ENCODE measurements at places on chromosomes 2 and 18.

GRCh38 chr2:159119652-159120257 lies 151.3 kb downstream of the TANC1 start:
- DNase-seq: peak; percentile 56

DNA sequence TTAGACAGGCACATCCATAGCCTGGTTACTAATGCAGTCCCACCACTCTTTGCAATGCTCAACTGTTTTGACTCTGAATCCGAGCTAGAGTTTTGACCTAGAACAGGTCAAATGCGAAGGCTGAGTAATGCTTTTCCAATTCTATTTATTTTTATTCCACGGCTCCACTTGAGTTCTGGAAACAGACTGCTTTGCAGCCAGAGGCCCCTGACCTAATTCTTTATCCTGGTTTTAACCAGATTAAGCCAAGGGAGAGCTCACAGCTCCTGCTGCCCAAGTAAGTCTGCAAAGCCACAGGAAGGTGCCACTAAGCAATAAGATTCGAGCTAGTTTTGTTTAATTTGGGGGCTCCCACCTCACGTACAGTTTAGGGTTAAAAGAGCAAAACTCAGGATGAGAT lies 51.4 kb downstream of the MREG start:
- no peak for DNase-seq

DNA sequence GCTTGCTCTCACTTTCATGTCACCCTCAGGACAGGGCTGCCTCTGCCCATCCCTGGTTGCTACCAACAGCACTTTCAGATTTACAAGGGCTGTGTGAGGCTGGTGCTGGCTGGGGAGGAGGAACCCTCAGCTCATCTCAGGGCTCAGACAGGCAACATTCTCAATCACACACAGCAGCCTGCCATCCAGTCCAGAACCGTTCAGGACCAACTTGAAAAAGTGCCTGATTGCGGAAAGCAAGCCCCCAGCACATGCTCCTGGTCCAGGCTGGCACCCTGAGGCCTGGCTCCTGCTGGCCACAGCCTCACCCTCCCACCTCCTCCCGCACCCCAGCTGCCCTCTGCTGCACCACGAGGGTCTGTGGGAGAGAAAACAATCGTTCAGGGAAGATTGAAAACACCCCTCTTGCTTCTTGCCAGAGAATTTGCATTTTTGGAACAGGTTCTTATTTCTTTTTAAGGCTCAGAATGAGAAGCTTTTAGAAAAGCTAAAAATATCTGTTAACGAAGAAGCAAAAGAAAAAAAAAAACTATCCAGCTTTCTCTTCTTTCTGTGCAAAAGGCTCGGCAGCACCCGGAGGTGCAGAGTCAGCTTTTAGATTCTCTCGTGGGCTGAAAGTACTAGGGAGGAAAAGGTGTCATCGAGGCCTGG lies 403.8 kb upstream of the ID2 start:
- DNase-seq: no peak

- DNase-seq: no peak
Measured at GRCh38 chr18:50159654-50160046, 35.3 kb downstream of the MYO5B start.

DNA sequence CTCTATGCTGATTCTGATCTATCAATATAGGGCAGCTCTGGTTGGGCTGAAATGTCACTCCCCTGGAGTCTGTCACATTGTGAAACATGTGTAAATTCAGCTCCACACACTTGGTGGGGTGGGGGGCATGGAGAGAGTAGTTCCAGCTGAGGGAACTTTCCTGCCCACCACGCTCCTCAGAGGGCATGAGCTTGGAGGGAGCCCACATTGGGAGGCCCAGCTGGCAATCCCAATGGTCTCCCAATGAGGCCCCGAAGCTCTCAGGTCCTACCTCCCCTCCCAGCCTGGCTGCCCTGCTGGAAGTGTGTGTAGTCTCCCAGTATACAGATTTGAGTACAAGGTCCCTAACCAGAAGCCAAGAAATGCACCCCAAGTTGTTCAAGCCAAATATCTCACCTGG lies 31.5 kb downstream of the GYPC start:
- no peak for DNase-seq

DNA sequence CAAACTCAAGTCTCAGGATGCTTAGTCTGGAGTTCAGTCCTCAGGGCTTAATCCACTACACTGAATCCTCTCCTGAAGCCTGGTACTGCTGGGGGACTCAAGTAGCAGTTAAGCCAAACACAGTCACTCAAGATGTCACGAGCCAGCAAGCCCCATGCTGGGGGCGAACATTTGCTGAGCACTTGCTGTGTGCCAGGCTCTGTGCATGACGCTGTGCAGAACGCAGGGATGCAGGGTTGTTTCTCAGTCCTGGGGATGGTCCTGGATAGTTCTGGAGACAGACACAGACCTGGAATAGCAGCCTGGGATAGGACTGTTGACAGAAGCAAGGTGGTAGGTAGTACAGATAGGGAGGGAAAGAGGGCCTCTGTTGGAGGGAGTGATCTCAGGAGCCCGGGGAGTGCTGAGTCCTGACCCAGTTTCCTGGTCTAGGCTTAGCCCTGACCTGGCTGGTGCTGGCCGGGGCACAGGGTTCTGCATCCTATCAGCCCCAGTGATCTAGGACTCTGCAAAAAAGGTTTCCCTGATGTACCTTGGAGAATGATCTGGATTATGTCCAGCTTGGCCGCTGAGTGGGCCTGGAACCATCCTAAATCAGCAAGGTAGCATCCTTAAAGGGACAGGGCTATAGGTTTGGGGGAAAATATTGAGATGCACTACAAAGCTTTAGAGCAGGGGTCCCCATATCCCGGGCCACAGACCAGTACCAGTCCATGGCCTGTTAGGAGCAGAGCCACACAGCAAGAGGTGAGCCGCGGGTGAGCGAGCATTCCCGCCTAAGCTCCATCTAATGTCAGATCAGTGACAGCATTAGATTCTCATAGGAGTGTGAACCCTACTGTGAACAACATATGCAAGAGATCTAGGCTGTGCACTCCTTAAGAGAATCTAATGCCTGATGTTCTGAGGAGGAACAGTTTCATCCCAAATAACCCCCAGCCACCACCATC lies 54.7 kb upstream of the OTOF start:
- no peak for DNase-seq

DNA sequence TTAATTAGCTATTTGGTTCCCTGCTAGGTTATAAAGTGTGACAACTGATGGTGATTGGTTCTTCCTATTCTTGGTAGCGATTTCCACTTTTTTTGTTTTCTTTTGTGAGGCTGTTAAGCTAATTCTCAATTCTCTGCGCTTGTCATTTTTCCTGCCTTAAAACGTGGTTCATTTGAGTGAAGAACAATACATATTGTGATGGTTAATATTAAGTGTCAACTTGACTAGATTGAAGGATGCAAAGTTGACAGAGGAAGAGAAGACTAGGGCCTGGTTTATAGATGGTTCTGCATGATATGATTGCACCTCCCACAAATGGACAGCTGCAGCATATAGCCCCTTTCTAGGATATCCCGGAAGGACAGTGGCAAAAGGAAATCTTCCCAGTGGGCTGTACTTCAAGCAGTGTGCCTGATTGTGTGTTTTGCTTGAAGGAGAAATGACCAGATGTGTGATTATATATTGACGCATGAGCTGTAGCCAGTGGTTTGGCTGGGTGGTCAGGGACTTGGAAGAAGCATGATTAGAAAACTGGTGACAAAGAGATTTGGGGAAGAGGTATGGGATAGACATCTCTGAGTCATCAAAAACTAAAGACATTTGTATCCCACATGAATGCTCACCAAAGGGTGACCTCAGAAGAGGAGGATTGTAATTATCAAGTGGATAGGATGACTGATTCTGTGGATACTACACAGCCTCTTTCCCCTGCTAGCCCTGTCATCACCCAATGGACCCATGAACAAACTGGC lies 39.4 kb upstream of the ZNF804A start:
- no peak for DNase-seq

- DNase-seq: peak; percentile 73
Measured at GRCh38 chr2:45669032-45669486, 17.6 kb downstream of the PRKCE start.

DNA sequence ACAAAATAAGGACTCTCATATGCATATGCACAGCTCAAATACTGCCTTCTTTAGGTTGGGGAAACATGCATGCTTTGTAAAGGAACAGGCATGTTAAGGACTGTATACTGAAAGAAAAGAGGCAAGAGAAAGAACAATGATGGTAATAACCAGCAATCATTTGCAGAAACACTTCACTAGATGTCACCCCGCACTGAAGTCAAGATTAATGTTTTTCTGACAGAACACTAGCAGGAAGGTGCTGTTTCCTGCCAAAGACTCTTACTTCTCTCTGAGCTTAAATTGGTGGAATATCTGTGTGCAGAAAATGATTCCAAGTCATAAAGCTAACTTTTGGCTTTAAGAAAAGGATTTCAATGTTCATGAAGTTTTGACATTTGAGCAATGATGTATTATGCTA lies 19.3 kb upstream of the CSRNP3 start:
- no peak for DNase-seq

DNA sequence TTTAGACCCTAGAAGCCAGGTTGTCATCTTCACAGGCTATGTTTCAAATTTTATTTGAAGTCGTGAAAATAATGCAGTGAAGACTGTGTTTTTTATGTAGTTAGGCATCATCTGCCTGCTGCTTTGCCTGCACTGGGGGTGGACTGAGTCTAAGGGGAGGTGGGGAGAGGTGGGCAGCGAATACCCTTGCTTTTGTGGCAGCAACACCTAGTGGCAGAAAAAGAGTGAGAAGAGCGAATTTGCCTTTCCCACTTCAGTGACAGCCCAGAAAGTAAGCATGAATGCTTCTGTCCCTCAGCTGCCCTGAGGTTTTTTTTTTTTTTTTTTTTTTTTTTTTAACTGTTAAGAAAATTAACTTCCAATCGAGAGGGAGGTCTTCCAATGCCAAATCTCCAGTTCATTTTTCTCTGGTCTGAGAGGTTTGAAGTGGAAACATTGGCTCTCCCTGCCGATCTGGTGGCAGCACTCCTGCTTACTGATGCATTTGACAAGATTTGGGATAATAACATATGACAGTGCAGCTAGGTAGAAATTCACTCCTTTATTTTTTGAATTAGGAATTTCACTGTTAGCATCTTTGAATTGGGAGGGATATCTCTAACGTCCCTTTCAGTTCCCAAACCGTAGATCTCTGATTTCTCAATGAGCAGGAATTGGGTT lies 60.3 kb upstream of the LYPD6B start:
- DNase-seq: no peak

DNA sequence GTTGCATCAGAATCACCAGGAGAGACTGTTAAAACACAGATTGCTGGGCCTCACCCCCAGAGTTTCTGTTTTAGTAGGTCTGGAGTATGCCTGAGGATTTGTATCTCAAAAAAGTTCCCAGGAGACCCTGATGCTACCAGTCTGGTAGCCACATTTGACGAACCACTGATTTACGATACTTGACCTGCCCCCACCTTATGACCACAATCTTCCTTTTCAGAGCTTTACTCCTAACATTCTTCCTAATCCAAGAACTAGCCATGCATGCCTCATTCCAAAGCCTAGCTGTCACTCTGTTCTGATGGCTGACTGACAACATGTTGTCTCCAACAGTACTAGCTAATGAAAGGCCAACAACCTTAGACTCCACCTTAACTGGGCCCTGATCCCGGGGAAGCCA lies 191.4 kb downstream of the MBD2 start:
- DNase-seq: no peak

- DNase-seq: no peak
Measured at GRCh38 chr18:70299393-70299792, 10.5 kb downstream of the SOCS6 start.

GRCh38 chr2:102736110-102736409 lies 25.8 kb upstream of the TMEM182 start:
- DNase-seq: no peak

DNA sequence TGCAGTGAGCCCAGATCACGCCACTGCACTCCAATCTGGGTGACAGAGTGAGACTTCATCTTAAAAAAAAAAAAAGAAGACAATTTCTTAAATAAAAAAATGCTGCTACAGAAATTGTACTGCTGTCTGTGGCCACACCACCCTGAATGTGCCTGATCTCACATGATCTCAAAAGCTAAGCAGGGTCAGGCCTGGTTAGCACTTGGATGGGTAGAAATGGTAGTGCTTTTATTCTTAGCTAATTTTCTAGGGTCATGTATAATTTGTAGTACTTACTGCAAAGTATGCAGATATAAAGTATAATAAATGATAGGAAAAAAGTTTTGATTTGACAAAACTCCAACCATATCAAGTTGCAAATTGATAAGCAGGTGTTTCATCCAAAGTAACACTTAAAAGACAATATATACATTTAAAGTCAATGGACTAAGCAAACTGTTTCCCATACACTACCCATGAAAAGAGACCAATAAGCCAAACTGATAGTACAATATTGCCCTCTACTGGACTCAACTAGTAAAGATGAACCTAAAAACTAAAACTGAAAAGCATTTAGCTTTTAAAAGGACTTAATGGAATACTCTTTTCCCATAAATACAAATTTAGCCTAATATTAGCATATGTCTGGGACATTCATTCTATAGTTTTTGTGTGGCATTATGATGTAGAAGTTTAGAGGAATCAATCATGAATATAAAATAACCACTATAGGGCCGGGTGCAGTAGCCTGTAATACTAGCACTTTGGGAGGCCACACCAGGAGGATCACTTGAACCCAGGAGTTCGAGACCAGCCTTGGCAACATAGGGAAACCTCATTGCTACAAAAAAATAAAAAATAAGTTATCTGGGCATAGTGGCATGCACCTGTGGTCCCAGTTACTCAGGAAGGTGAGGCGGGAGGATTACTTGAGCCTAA lies 18.6 kb upstream of the PEX13 start:
- DNase-seq: peak; percentile 62

- DNase-seq: no peak
Measured at GRCh38 chr2:129945557-129945956, 33.9 kb upstream of the RAB6C start.

DNA sequence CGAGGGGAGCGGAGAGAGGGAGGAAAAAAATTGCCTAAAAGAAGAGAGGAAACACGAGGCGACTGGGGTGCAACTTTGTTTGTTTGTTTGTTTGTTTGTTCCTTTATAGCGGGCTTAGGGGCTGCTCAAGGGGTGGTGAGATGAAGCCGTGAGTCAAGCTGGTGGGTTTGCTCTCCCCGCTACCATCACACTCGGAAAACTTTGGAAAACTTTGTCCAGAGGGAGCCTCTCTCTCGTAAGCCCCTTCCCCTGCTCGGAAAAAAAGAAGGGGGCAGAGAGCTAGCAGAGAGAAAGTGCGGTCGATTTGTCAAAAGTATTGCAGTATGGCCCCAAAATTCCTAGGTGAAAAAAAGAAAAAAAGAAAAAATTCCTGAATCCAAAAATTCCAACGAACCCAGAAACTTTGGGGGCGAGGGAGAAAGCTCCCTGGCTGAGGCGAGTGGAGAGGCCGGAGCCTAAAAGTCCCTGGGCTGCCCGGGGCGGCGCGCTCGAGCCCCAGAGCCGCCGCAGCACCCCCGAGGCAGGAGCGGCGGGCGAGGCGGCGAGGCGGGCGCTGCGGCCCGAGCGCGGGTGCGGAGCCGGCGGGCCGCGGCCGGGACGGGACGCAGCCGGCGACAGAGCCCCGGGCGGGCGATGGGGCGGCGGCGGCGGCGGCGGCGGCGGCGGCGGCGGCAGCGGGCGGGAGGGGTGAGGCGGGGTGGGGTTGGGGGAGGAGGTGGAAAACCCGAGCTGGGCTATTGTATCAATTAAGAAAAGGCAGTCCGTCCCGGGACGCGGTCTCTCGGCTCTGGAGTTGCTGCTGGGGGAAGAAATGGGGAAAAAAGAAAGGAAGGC lies 558 bp upstream of the CYP26B1 start:
- no peak for DNase-seq

Measured in IMR-90 (cell line).